ENCODE measurements at places on chromosomes 6 and 20.

DNA sequence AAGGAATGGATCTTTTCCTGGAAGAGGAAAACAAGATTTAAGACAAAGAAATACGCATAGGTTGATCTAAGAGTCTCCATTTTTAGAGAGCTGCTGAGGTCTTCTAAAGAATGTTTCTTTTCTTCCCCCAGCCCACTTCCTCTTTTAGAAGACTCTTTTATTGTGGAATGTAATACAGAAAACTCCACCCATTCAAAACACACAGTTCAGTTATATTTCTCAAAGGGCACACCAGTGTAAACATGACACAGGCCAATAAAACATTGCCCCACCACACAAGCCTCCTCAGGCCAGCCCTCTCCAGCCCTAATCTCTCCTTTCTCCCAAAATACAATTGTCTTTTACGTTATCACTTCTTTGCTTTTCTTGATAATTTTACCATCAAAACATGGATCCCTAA is 42.8 kb downstream of the SLC35B3 start:
- DNase-seq, result no peak

GRCh38 chr6:144302701-144303372 is 17.7 kb downstream of the UTRN start:
- peak; percentile 24 for DNase-seq

GRCh38 chr20:34891166-34892062 is 15.0 kb downstream of the ACSS2 start:
- DNase-seq, result peak; percentile 67

DNA sequence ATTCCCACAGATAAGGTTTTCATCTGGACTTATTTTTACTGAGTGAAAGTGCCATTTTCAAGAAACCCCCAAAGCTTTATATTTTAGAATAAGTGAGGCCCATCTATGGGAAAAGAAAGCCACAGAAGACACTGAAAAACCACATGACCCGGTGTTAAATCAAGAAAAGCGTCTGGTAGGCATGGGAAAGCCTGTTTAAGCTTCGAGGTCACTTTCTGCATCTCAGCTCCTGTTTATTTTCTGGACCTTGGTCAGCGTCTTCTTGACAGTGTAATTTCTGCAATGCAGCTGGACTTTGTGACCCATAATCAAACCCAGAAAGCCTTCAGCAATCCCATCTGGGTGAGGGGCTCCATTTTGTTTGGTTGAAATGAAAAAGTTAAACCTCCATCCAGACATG is 59.6 kb upstream of the NEDD9 start:
- DNase-seq, result no peak

- DNase-seq, result no peak
Observed at GRCh38 chr6:35919085-35919826, 1.6 kb downstream of the SRPK1 start.

Measured in fibroblast of skin of right quadriceps (primary cell).